ENCODE measurements at places on chromosomes 1 and 21.

DNA sequence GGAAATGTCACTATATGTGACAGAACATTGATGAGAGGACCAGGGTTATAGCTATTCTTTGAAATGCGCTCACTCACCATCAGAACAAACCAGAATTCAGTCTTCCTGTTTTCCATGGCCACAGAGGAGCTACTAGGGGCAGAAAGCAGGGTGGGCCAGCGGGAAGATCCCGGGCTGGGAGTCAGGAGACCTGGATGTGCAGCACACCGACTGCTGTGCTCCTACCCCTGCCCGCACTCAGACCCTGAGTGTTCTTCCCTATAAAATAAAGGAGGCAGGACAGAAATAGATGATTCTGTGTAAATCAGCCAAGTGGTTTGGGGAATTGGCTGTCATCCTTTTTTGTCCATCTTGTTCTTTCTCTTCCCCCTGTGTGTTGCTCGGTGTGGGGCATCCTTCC is 21.0 kb downstream of the MTARC1 start:
- DNase-seq = no peak

DNA sequence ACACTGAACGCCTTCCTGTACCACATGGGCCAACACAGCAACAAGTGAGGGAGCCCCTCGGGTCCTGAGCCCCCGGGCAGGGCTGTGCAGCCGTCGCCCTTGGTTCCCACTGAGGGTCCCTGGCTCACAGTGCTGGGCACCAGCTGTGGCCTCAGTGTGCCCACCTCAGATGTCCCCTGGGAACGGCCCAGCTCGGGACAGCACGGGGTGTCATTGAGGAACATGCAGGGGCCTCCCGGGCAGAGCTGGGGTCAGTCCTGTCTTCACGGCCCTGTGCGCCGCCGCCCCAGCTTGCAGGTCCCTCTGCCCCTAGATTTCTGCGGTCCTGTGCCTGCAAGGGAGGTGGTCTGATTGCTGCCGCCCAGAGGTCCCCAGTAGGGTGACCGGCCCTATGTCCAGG is 17.7 kb downstream of the ATAD3B start:
- DNase-seq = no peak

GRCh38 chr1:94416901-94417727 is 1.1 kb upstream of the ABCD3 start:
- no peak for DNase-seq

DNA sequence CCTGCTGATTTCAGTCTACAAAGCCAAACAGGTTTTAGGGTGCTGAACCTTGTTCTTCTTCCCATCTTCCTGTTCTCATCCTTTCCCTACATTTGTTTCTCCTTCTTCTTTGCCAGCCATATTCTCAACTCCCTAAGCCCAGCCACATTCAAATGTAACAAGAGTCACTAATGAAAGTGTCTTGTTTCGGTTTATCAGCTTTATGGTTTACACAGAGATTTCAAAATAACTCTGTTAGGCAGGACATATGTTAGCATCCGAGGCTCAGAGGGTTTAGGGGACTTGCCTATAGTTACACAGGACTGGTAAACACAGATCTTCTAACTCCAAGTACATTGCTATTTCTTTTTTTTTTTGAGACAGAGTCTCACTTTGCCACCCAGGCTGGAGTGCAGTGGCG is 61.3 kb downstream of the NDUFS5 start:
- no peak for DNase-seq

DNA sequence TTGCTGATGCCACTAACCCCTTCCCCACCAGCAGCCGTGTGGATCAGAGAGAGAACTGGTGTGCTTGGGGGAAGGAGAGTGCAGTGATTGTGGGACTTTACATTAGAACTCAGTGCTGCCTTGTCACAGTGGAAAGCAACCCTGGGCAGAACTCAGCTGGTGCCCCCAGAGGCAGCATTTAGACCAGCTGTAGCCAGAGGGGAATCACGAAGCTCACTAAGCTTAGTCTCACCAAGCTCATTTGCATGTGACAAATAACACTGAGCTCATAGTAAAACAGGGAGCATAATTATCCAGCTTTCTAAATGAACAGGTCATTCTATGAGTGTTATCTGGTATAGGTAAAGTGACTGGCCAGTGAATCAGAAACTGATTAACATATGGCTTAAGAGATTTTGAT is 9.8 kb upstream of the SMAP2 start:
- no peak for DNase-seq

DNA sequence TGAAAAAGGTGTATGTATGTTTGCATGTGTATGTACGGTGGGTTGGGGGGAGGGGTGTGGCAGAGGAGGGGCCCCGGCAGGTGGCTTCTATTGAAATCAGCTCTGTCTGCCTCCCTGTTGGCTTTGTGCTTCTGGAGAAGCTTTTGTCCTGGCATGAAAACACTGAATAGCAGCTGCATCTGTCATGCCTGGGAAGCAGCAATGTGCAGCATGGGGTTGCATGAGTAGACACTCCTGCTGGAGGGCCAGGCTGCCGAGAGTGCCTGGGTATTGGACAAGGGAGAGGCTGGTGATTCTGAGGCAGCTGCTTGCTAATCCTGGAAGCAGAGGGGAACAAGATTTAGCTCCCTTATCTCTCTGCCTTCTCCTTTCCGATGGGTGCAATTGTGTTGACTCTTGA is 20.5 kb downstream of the MAPKAPK2 start:
- DNase-seq = no peak

DNA sequence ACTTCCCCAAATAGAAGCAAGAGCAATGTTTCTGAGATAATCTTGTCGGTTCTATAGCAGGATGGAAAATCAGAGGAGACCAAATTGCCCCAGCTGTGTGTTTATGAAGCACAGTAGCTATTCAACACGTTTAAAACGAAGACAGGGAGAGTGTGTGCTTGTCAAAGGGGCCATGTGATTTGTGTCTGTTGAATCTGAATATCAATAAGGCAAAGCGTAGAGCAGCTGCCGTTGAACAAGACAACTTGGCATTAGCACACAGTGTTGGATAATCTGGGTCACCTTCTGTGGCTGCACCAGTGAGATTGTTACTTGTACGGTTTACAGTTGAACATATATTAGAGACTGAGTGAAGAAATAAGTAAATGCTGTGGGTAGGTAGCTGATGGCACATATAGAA is 1.0 kb downstream of the CRB1 start:
- no peak for DNase-seq

- no peak for DNase-seq
Measured at GRCh38 chr1:106926803-106927582, 129.5 kb upstream of the PRMT6 start.

DNA sequence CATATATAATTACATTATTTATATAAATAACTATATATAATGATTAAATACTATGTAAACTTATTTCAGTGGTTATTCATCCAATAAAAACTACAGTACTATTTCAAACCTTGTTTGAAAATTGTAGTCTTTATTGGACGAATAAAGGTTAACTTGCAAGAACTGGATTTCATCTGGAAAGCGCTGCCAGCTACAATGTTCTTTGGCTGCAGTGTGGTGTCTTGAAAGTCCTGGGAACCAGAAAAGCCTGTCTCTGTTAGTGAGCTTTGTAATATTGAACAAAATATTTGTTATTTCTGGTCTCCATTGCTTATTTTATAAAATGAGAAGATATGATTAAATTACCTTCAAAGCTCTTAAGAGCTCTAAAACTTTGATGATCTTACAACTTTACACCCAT is 763.6 kb downstream of the ADGRL2 start:
- DNase-seq = no peak

- DNase-seq = no peak
Measured at GRCh38 chr1:204564835-204565234, 48.6 kb downstream of the MDM4 start.

DNA sequence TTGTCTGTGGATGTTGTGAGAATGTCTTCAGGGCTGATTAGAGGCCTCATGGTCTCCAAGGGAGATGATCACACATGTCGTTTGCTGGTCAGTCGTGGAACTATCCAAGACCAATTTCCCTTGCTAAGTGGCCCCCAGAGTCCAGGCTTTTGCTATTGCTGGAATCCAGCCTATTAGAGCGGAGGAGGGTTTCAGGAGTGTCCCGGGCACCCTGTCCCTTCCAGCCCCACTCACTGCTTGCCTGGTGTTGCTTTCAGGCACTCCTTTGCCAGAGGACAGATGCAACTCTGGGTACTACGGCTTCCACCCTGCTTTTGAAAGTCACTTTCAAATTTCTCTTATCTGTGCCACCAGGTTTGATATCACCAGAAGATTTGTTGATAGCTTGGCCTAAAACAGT is 149.1 kb downstream of the NOS1AP start:
- DNase-seq = no peak

DNA sequence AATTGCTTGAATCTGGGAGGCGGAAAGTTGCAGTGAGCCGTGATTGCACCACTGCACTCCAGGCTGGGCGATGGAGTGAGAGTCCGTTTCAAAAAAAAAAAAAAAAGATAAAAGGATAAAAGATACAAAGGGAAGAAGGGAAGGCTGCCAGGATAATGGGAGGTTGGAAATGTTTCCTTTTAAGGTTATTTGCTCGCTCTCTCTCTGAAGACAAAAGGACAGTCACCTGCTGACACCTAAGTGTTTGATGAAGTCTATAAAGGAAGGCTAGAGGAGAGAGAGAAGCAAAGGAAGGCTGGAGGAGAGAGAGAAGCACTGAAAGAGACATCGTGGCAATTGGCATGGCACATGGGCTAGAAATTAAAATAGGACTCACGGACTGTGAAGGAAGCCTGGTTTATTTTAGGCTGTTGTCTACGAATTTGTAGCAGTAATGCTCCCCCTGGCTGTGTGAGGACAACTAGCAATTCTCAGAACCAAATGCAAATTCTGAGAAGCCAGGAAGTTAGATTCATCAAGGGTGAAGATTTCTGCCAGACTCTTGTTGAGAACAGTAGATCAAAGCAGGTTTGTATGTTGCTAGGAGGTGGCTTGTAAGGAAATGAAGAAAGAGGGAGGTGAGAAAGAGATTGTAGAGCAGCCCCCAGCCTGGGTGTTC is 154.2 kb downstream of the ZP4 start:
- DNase-seq = no peak

DNA sequence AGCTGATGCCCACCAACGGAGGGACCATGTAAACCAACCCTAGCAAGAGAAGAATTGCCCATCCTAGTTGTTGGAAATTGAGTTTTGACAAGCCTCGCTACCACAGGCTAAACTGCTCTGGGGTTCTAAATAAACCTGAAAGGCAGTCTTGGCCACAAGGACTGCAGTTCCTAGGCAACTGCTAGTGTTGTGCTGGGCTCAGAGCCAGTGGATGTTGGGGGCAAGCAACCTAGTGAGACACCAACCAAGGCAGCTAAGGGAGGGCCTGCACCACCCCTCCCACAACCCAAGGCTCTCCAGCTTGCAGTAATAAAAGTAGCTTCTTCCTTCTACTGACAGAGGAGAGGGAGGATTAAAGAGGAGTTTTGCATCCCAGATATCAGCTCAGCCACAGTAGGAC is 102.4 kb upstream of the PKN2 start:
- DNase-seq = no peak

DNA sequence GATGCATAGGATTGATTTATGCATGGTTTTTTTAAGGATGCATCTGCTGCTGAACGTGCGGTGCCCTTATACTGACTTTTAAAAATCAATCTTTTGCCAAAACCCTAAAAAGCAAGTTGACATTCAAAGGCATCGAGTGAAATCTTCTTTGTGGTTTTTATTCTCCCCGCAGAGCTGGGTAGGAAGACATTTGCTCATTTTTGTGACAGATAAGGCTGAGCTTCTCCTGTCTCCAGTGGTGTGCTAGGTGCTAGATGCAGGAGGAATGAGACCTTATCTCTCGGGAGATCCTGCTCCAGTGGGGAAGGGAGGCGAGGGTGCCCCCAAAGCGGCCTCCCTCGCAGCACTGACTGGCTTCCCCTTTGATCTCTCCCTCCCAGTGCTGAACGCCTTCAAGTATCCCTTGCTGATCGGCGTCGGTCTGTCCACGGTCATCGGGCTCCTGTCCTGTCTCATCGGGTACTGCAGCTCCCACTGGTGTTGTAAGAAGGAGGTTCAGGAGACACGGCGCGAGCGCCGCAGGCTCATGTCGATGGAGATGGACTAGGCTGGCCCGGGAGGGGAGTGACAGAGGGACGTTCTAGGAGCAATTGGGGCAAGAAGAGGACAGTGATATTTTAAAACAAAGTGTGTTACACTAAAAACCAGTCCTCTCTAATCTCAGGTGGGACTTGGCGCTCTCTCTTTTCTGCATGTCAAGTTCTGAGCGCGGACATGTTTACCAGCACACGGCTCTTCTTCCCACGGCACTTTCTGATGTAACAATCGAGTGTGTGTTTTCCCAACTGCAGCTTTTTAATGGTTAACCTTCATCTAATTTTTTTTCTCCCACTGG is 14.9 kb upstream of the CD101 start:
- DNase-seq = no peak

DNA sequence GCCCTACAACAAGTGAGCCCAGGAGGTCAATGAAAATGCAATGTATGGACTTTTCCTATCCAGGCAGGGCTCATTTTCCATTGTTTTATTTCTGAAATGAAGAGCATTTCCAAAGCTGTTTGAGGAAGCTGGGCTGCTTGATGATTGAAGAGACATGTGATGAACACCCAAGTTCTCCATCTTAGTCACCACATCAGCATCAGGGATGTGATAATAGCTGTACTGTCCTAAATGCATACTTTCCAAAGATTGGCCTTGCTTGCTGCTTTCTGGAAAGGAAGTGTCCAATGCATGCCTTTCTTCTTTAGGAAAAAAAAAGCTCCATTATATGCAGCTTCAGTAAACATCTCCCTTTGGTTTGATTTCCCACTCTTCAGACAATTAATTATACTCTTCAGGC is 425.9 kb upstream of the RUNX1 start:
- no peak for DNase-seq

DNA sequence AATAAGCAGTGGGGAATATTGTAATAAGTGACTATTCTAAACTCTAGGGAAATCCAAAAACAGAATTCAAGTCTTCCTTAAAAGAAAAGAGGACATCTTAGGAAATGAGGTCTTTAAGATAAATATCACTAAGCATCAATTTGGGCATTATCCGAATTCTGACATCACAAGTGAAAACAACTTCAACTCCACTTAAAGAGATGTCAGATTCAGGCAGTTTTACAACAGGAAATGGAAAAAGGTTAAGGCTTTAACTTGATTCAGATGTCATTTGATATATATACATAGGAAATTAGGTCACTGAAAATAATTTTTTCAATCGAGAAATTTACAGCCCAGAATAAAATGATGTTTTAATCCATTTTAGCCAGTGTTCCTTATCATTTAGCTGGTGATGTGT is 435.4 kb downstream of the SETD4 start:
- no peak for DNase-seq

- no peak for DNase-seq
Measured at GRCh38 chr21:42614396-42614795, 39.0 kb upstream of the PDE9A start.

- DNase-seq = no peak
Measured at GRCh38 chr1:199292896-199293295, 654.1 kb downstream of the PTPRC start.

DNA sequence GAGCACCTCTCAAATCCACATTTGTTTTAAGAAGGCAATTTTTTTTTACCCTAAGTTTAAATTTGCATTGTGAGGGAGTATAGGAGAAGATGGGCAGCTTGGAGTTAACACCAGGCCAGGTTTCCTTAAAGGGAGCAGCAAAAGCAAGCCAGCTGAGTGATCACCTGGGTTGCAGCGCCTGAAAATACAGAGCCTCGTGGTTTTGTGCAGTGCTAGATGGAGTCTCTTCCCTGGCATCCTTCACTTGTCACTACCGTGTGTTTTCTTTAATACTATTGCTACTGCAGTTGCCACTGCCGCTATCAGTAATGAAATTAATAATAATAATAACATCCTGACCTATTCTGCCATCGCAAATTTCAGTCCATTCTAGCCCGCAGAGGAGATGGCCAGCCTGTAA is 35.2 kb upstream of the VAV3 start:
- DNase-seq = no peak
